Vagina (tissue), 2 donors: ENCODE measurements at places on chromosomes 2 and 18. TPM values are rescaled to one million over a fixed set of nuclear protein-coding genes. Genes with fewer than 3 reads are reported as not detected.

The ESPNL gene
- 0.74 TPM for total RNA-seq

- H3K4me3 ChIP-seq: no peak overlapping the region
- DNase-seq: no peak
- H3K4me1 ChIP-seq: peaks cover 19% of the 10 kb centered on the region
- H3K27ac ChIP-seq: no peak overlapping the region
Observed at GRCh38 chr2:45898819-45899218, 247.3 kb downstream of the PRKCE start.

GRCh38 chr2:11248-11941 lies 34.9 kb downstream of the FAM110C start:
- no peaks in the 10 kb centered on the region for H3K27me3 ChIP-seq
- DNase-seq: no peak
- H3K4me3 ChIP-seq: no peak overlapping the region
- H3K36me3 ChIP-seq: no peaks in the 10 kb centered on the region

The SNTG2 gene
- 11.8 TPM for total RNA-seq
